ENCODE measurements at places on chromosomes 16 and 17. TPM values are rescaled to one million over a fixed set of nuclear protein-coding genes. Genes with fewer than 3 reads are reported as not detected.

DNA sequence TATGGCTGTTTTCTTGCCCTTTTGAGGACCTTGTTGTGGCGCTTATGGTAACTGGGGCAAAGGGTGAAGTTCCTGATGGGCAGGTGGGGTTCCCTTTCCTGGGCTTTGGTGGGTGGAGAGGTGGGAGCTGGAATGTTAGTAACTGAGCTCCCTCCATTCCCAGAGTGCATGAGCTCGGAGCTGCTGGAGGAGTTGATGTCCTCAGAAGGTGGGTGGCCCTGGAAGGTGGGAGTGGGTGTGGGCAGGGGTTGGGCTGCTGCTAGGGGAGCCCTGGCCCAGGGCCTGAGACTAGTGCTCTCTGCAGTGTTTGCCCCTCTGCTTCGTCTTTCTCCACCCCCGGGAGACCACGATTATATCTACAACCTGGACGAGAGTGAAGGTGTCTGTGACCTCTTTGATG is 1.2 kb upstream of the ELMO3 start:
- H3K36me3 ChIP-seq: peaks cover 52% of the 10 kb centered on the region
- H3K4me1 ChIP-seq: no peaks in the 10 kb centered on the region
- no peak overlapping the region for H3K4me3 ChIP-seq
- H3K27me3 ChIP-seq: no peaks in the 10 kb centered on the region
- DNase-seq: peak; percentile 48
- H3K27ac ChIP-seq: no peak overlapping the region

- peak overlapping the region; percentile 78 for H3K27ac ChIP-seq
- peak overlapping the region; percentile 33 for H3K4me3 ChIP-seq
- peaks cover 42% of the 10 kb centered on the region for H3K4me1 ChIP-seq
- no peaks in the 10 kb centered on the region for H3K27me3 ChIP-seq
Measured at GRCh38 chr16:27242868-27243590, 25.5 kb downstream of the NSMCE1 start.

GRCh38 chr16:23185656-23186055 is 3.1 kb downstream of the SCNN1G start:
- no peak overlapping the region for H3K27ac ChIP-seq
- H3K36me3 ChIP-seq: no peaks in the 10 kb centered on the region
- H3K4me3 ChIP-seq: no peak overlapping the region
- H3K27me3 ChIP-seq: peaks cover 3% of the 10 kb centered on the region
- no peaks in the 10 kb centered on the region for H3K4me1 ChIP-seq

GRCh38 chr17:76870377-76870714 is 2.1 kb downstream of the MGAT5B start:
- peak; percentile 40 for DNase-seq
- H3K36me3 ChIP-seq: no peaks in the 10 kb centered on the region
- no peak overlapping the region for H3K27ac ChIP-seq
- no peak overlapping the region for H3K4me3 ChIP-seq
- peaks cover 4% of the 10 kb centered on the region for H3K4me1 ChIP-seq

GRCh38 chr16:81745704-81746558 is 33.2 kb upstream of the PLCG2 start:
- no peaks in the 10 kb centered on the region for H3K36me3 ChIP-seq
- H3K4me1 ChIP-seq: no peaks in the 10 kb centered on the region

DNA sequence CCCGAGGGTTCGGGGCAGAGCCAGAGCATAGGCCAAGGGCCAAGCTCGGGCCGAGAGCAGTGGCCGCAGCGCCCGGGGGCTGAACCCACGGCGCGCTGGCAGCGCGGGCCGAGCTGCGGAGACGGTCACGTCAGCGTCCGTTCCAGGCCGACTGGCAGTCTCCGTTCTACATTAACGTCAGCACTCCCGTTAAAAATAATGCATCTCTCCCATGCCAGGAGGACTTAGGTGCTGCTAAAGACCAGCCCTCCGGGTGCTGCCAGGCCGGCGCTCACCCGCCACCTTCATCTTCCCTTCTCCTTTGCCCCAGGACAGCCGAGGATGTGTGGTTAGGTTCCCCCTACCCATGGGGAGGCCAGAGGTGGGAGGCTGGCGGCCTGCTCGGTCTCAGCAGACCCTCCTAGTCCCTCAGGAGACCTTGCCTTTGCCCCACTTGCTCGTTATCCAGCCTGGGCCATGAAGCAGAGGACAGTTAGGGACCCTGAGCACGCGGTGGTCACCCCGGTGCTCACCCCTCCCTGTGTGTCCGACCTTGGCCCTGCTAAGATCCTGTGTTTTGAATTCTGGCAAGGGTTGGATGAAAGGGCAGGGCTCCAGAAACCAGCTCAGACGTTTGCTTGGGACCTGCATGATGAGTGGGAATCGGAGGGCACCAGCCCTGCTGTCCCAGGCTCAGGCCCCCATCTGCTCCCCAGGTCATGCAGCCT is 572 bp downstream of the MPG start:
- H3K4me3 ChIP-seq: peak overlapping the region; percentile 86
- no peaks in the 10 kb centered on the region for H3K36me3 ChIP-seq
- no peak for DNase-seq
- H3K27me3 ChIP-seq: no peaks in the 10 kb centered on the region
- peak overlapping the region; percentile 51 for H3K27ac ChIP-seq
- peaks cover 5% of the 10 kb centered on the region for H3K4me1 ChIP-seq

DNA sequence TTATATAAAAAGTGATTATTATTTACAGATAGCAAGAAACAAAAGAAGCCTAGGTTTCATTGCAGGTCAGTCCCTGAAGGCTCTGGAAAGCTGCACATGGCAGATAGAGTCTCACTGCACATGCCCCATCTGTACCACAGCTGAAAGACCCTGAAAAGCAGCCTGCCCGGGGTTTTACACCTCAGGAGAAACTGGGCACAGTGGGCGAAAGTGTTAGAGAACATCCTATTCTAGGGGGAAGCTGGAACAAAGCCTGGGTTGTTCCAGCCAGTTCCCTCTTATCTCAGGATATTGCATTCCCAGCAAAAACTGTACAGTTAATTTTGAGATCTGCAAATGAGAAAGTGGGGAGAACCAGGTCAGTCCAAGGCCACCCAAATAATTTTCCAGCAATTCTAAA is 419.7 kb downstream of the CNTNAP4 start:
- H3K4me3 ChIP-seq: no peak overlapping the region
- no peaks in the 10 kb centered on the region for H3K4me1 ChIP-seq
- no peaks in the 10 kb centered on the region for H3K27me3 ChIP-seq
- no peaks in the 10 kb centered on the region for H3K36me3 ChIP-seq

DNA sequence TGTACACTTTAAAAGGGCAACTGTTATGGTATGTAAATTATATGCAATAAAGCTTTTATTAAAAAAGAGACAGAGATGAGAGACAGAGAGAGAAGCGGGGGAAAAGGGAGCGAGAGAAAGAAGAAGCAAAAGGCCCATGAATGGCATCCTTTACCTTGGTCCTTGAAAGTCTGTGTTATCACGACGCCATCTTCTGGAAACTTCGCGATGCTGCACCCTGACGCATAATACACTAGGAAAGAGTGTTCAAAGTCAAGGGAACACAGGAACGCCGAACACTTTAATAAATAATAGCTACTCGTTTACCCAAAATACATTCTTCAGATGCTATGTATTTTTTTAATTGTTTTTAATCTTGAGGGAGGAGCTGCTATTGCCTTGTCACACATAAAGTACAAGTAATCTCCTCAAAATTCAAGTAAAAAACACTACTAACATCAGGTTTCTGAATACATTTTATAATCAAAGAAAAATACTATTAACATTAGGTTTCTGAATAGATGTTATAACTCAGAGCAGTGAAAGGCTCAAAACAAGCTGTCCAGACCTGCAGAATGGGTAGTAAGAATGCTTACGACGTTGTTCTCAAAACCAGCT is 23.0 kb upstream of the SLC38A8 start:
- no peak overlapping the region for H3K27ac ChIP-seq
- H3K36me3 ChIP-seq: peaks cover 9% of the 10 kb centered on the region
- no peaks in the 10 kb centered on the region for H3K4me1 ChIP-seq
- no peaks in the 10 kb centered on the region for H3K27me3 ChIP-seq
- H3K4me3 ChIP-seq: no peak overlapping the region

SPATA22 gene
- 0.31 TPM for total RNA-seq

SRCIN1 gene
- total RNA-seq: 6.1 TPM

Measured in kidney (tissue), 22 donors.